ENCODE measurements at places on chromosomes 12 and 14. TPM values are rescaled to one million over a fixed set of nuclear protein-coding genes. Genes with fewer than 3 reads are reported as not detected.

RDH12 gene
- total RNA-seq: not detected

KLHL33 gene
- 0.03 TPM for total RNA-seq

NANOG gene
- total RNA-seq: not detected

IL31 gene
- not detected for total RNA-seq

SRGAP1 gene
- total RNA-seq: 12.2 TPM

CABP1 gene
- total RNA-seq: 0.40 TPM

SIX1 gene
- 5.7 TPM for total RNA-seq

DHRS2 gene
- total RNA-seq: 6.2 TPM

HECTD1 gene
- total RNA-seq: 57.6 TPM

HOXC6 gene
- total RNA-seq: 4.9 TPM

OR6C2 gene
- not detected for total RNA-seq

TPPP2 gene
- total RNA-seq: not detected

SYCP3 gene
- total RNA-seq: 0.13 TPM

AICDA gene
- total RNA-seq: 0.17 TPM

TBC1D30 gene
- total RNA-seq: 0.81 TPM
